ENCODE measurements at places on chromosomes 13 and 19.

GRCh38 chr19:310141-310651, 19.0 kb upstream of the PLPP2 start:
- no peak for DNase-seq

DNA sequence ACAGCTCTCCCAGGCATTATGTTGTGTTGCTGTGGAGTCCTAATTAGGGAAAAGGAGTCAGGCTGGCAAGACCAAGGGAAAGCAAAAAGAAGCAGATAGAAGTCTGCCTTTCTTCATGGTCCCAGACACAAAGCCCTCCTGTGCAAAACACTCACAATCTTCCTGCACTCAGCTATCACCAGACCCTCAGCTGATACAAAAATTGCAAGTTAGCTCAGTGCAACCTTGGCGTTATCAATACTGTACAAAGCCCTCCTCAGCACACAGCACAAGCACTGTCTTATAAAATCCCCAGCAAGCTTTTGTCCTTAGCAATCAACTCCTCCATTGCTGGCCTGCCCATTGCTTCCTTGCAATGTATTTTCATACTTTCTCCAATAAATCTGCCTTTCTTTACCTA, 3.2 kb downstream of the OR7C2 start:
- DNase-seq: no peak

GRCh38 chr13:55887561-55887960, 1253.2 kb upstream of the PRR20A start:
- no peak for DNase-seq

GRCh38 chr13:49711218-49711863, 20.1 kb upstream of the EBPL start:
- DNase-seq: no peak

GRCh38 chr19:49408816-49409440, 14.3 kb downstream of the PTH2 start:
- DNase-seq: no peak

- DNase-seq: no peak
Measured at GRCh38 chr13:35763782-35764123, 287.3 kb upstream of the MAB21L1 start.

DNA sequence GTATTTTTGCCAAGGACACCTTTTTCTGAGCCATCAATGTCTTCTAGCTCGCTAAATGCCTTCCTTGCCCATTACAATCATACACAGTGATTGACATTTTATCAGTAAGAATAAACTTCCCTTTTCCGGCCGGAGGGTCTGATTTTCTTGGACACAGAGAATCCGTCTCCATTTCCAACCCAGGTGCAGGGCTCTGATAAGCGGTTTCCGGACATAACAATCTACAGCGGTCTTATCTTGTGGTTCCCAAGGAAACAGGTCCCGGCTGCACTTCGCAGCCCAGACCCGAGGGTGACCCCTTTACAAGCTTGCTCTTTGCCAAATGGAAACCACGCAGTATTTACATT, 5.1 kb upstream of the ZNF77 start:
- DNase-seq: no peak

DNA sequence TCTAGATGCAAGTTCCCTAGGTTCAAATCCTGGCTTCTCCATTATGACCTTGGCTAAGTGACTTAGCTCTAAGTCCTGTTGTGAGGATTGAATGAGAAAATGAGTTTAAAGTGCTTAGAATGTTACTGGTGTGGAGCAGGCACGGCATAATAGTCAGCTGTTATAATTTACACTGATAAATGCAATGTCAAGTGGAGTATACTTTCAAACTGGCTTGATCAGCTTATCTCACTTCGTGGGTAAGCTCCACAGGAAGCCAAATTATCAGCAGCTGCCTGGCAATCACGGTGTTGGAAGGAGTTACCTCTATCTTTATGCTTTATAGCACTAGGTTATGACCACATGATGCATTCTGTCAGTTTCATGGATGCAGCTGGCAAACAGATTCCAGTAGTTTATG, 272.8 kb downstream of the OLFM4 start:
- no peak for DNase-seq

- DNase-seq: no peak
Measured at GRCh38 chr13:108662528-108662927, 33.1 kb downstream of the MYO16 start.

- no peak for DNase-seq
Measured at GRCh38 chr13:32590266-32590665, 4.0 kb downstream of the PDS5B start.

- DNase-seq: no peak
Measured at GRCh38 chr19:53870485-53870844, 2.8 kb downstream of the MYADM start.

DNA sequence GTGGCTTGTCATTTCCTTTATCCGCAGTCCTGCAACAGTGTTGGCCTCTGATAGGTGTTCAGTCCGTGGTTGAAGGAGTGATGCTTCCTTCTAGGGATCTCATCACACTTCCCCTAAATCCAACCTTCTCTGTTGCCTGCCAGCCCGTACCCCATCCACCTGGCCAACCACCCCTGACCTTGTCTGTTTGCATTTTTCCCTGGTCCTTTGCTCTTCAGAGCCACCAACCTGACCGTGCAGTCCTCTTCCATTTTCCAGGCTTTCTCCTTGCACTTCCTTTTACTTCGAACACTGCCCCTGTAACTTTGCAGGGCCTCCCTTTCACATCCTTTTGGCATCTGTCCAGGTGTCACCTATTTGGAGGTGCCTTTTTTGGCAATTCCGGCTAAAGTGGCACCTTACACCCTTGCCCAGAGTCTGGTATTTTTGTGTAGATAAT, 696 bp downstream of the ZNF460 start:
- peak; percentile 29 for DNase-seq

DNA sequence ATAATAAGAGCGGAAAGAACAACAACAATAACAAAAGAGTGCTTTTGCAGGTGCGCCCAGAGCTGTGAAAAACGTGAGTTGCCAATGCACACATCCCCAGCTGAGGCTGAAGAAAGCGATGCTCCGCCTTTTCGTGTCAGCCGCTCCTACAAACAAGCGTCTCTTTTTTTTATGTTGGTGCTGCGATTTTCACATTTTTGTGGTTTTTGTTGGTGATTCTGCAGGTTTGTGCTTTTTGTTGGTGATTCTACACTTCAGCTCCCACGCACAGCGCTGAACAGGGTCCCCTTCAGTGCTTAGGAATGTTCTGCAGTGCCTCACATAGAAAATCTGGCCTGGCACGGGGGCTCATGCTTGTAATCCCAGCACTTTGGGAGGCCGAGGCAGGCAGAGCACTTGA, 7.3 kb upstream of the SBK3 start:
- no peak for DNase-seq

GRCh38 chr19:27876976-27877512, 1335.9 kb downstream of the UQCRFS1 start:
- DNase-seq: no peak

DNA sequence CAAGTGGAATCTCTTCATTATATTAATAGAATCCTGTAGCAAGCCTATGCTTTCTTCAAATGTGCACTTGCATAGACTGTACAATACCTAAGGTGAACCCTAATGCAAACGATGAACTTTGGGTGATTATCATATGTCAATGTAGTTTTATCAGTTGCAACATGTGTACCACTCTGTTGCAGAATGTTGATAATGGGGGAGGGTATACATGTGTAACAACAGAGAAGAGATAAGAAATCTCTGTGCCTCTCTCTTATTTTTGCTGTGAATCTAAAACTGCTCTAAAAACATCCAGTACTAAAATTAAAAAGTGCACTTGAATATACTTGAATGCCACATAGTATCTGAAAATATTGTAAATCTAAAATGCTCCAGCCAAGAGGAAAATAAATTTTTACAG, 820.8 kb upstream of the MIR17HG start:
- DNase-seq: no peak

DNA sequence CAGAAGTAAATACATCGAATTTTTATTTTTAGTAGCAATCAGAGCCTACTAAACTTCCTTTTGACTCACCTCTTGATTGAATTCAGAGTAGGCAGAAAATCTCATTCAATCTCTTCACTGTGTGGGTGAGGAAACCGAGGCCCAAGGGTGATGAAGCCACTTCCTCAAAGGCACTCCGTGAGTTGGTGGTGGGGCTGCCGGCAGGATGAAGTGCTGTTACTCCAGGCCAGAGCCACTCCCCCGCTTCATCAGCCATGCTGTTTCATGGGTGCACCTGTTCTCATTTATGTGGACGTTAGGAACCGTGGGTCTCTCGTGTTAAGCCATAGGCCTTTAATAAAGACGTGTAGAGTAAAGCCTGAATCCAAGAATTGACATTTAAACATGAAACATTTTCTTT, 13.2 kb downstream of the ING1 start:
- peak; percentile 86 for DNase-seq

- DNase-seq: no peak
Measured at GRCh38 chr19:37966662-37967231, 59.7 kb downstream of the SIPA1L3 start.

DNA sequence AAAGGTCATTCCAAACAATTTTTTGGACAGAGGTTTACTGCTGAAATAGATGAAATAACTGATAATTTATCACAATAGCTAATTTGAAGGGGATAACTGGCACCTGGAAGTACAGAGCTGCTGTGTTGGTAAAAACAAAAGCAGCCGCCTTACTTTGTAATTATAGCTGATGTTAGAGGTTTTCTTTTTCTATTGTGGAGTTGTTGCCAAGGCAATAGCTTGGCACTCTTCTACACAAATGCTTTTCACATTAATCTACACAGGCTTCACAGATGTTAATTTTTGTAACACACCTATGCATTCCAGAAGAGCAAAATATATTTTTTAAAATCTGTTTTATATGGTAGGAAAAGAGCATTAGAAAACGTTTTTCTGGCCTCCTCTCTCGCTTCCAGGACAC, 56.9 kb downstream of the LACC1 start:
- DNase-seq: no peak

GRCh38 chr13:43484432-43485225, 302.1 kb downstream of the ENOX1 start:
- no peak for DNase-seq

- DNase-seq: no peak
Measured at GRCh38 chr13:44487989-44488388, 88.1 kb downstream of the TSC22D1 start.

DNA sequence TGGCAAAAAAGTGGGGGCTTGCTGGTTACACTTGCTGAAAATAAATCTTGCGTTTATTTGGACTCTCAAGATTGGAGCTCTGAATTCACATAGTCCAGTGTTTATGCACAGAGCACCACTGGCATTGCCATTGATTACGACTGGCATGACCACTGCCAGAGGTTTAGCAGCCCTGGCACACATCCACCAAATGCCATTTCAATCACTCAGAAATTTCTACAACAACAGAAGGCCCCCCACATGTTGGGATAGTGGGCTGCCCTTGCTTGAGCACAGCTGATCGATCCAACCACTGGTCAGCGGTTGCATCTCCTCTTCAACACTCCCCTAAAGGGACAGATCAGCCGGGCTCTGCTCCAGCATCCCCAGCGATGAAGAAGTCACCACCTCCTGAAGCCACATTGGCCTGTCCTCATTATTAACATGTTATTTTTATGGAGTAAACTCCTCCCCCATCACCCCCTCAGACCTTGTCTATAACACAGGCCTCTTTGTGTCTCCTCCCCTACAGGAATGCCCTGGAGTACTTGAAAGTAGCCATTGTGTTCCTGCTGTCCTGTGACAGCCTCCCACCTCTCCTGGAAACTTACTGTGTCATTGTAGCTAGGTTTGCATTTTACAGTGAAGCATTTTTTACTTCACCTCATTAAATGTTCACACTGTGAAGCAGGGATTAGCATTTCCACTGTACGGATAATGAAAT, 51.3 kb downstream of the CDADC1 start:
- no peak for DNase-seq

DNA sequence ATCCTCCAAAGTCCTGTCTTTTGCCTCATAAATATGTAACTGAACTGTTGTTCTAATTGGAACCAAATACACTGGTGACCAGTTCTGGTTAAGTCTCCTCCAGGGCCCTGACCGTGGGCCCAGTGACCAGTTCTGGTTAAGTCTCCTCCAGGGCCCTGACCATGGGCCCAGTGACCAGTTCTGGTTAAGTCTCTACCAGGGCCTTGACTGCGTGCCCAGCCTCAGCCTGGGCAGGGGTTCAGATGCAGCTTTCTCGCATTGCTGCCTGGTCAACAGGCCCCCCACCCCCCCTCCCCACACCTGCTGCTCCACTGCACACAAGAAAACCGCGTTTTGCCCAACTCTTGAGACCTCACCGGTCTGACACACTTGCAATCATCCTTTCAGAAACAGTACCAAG, 3.8 kb upstream of the GRTP1 start:
- no peak for DNase-seq

- DNase-seq: no peak
Measured at GRCh38 chr19:14968247-14968646, 11.4 kb downstream of the SLC1A6 start.

- DNase-seq: no peak
Measured at GRCh38 chr13:109381546-109382180, 404.7 kb downstream of the IRS2 start.

DNA sequence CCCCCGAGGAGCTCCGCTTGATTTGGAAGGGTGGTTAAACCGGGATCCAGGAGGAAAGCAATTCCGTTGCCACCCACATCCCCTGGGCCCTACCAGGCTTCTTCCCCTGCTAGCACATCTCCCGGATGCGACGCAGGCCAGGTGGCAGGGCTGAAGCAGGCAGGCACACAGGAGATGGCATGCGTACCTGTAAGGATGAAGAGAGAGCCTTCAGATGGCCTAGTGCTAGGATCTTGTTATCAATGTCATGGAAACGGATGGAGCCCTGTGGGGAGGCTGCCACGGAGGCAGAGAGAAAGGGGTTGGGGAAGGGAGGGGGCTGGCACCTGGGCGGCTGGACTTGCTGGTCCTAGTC, 8.5 kb upstream of the SOX1 start:
- no peak for DNase-seq

GRCh38 chr13:83216479-83217245, 665.6 kb downstream of the SLITRK1 start:
- no peak for DNase-seq

DNA sequence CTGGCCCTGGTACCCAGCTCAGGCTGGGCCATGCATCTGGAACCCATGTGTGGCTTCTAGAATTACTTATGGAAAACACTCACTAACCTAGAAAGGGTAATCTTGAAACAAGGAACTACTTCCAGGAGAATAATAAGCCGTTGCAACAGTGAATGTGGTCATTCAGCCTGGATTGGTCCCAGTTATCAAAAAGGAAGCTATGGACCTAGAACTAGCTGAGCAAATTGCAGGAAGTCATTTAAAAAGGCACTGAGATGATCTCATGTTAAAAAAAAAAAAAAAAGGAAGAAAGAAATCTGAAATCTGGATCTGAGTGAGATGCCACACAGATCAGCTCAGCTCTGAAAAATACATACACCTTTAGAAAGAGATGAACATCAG, 59.6 kb downstream of the DCT start:
- DNase-seq: no peak

- DNase-seq: no peak
Measured at GRCh38 chr13:93304868-93305613, 78.4 kb downstream of the GPC6 start.

DNA sequence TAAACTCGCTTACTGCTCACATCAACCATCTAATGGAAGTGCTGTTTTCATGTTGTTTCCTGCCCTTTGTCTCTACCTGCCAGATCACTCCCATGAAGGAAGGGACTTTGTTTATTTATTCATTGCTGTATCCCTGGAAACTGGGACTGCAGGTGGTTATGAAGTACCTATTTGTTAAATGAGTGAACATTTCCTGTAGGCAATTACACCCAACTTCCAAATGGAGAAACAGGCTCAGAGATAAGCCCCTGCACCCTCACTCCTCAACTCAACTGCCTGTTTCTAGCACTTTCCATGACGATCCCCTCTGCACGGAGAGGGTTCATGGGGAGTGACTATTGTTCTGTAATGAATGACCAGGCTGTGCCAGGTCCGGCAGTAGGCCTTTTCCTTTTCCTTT, 1.9 kb upstream of the SELENOW start:
- no peak for DNase-seq
